ENCODE measurements at places on chromosomes 11 and 22.

DNA sequence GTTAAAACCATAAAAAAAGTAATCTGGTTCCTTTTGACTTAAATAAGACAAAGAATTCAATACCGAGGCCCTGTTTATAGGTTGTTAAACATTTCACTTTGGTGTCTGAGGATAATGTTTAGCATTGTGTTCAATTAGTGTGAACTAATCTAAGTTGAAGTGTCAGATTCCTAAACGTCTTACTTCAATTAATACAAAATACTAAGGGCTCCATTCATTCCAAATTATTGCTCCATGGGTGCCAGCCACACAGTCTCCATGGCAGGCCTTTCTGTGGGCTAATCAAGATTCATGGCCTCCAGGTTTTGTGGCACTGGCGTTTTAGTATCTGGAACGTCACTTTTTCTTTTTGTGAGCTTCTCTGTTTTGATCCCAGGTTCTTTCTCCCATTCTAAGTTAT, 89.4 kb downstream of the TMEM135 start:
- no peak for DNase-seq

GRCh38 chr11:125401235-125401634, 94.8 kb downstream of the FEZ1 start:
- no peak for DNase-seq

DNA sequence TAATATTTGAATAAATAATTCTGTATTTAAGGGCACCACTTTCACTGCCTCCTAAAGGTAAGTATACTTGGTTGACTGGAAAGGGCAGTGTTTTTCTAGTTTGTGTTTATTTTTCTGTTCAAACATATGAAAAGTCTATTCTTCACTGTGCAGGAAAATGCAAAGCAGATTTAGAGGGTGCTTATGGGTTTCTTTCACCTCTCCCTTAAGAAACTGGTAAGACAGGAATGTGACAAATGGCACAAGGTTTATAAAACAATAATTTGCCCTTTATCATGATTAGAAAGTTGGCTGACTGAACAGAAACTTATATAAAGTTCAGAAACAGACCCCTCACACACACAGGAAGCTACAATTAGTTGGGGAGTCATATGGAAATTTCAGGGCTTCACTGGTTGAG, 60.6 kb downstream of the PLEKHA7 start:
- DNase-seq: no peak

- no peak for DNase-seq
Observed at GRCh38 chr11:133323354-133323753, 208.9 kb downstream of the OPCML start.

DNA sequence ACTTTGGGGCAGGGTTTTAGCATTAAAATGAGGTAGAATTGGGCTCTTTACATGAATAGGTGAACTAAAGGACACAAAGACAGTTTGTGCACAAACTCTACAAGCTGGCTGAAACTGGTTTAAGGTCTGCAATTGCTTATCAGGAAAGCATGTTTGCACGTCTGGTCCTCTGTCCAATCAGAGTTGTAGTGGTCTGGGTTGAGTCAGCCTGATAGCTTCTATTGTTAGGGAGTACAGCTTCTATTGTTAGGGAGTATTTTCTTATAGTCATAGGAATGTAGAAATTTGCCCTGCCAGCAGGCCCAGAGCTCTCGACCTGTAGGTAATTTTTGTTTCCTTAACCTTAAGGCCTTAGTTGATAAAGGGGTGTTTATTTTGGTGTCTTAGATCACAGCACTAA, 1422.4 kb downstream of the LRRC4C start:
- DNase-seq: no peak

Data from suppressor macrophage (primary cell).